ENCODE measurements at places on chromosomes 4 and X. TPM values are rescaled to one million over a fixed set of nuclear protein-coding genes. Genes with fewer than 3 reads are reported as not detected.
A peak's percentile ranks its signal among the peaks of the same experiment; 100 is the strongest.

FAM47A gene
- not detected for total RNA-seq

BEND2 gene
- total RNA-seq = not detected

TMPRSS11A gene
- not detected for total RNA-seq

LDOC1 gene
- total RNA-seq = 54.5 TPM

PAGE4 gene
- not detected for total RNA-seq

DNA sequence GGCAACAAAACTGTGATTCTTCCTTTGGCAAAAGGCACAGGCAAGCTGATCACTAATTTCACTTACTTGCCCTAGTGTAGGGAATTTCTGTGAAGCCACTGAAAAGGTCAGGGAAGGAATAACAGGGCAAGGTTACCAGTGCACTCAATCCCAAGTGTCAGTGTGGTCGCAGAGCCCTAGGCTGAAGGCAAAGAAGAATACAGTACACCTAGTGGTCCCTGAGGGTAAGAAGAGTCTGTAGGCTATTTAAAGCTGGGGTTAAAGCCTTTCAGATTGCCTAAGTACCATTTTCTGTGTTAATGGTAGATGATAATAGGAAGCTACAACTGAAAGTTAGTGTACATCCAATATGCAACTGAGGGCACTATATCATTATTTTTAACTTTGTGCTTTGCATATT lies 173.6 kb upstream of the NRK start:
- no peaks in the 10 kb centered on the region for H3K27me3 ChIP-seq
- DNase-seq = peak; percentile 35
- H3K27ac ChIP-seq = no peak overlapping the region
- H3K36me3 ChIP-seq = no peaks in the 10 kb centered on the region

GRCh38 chrX:148577741-148578140 lies 77.3 kb downstream of the AFF2 start:
- H3K4me3 ChIP-seq = no peak overlapping the region
- DNase-seq = no peak
- H3K27ac ChIP-seq = no peak overlapping the region
- H3K36me3 ChIP-seq = no peaks in the 10 kb centered on the region
- H3K4me1 ChIP-seq = no peaks in the 10 kb centered on the region
- H3K27me3 ChIP-seq = no peaks in the 10 kb centered on the region

GRCh38 chrX:15681433-15681832 lies 16.8 kb upstream of the CLTRN start:
- H3K36me3 ChIP-seq = peaks cover 31% of the 10 kb centered on the region
- no peaks in the 10 kb centered on the region for H3K27me3 ChIP-seq
- no peaks in the 10 kb centered on the region for H3K4me1 ChIP-seq
- H3K27ac ChIP-seq = no peak overlapping the region
- DNase-seq = no peak

- H3K27me3 ChIP-seq = no peaks in the 10 kb centered on the region
- no peak overlapping the region for H3K27ac ChIP-seq
- DNase-seq = no peak
- no peaks in the 10 kb centered on the region for H3K4me1 ChIP-seq
- no peak overlapping the region for H3K4me3 ChIP-seq
Observed at GRCh38 chr4:76053730-76054129, 17.9 kb upstream of the CXCL11 start.
